Stimulated activated CD8-positive, alpha-beta memory T cell treated with anti-CD3 and anti-CD28 coated beads, Interleukin-4, amount 100 ng/mL, for 1 hour (primary cell): ENCODE measurements at places on chromosomes 5 and 9.

DNA sequence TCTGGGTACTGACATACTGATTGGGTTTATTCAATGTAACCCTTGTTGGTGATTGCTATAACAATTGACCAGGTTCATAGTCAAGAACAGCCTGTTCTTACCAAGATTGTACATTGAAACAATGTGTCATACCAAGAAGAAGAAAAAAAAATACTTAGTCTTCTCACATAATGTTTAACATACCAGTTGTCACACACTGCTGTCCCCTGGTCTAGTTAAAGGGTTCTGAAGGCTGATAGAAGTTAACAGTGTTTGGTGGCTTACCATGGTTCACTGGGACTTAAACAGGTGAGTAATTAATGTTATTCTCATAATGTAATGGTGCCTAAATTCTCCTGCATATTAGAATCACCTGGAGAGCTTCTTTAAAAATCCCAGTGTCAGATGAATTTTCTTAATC, 18.5 kb upstream of the CDC42SE2 start:
- no peak for DNase-seq

DNA sequence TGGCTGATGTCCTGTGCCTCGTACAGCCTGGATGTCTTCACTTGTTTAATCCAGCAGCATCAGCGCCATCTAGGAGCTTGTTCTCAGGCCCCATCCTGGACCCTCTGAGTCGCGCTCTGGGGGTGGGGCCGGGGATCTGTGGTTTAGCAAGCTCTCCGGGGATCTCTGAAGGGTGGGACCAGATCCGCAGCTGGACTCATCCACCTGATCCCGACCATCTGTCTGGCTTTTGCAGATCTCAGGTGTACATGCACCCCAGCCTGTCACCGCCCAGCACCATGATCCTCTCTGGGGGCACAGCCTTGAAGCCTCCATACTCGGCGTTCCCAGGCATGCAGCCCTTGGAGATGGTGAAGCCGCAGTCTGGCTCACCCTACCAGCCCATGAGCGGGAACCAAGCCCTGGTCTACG, 15.1 kb upstream of the POMT1 start:
- DNase-seq = no peak

DNA sequence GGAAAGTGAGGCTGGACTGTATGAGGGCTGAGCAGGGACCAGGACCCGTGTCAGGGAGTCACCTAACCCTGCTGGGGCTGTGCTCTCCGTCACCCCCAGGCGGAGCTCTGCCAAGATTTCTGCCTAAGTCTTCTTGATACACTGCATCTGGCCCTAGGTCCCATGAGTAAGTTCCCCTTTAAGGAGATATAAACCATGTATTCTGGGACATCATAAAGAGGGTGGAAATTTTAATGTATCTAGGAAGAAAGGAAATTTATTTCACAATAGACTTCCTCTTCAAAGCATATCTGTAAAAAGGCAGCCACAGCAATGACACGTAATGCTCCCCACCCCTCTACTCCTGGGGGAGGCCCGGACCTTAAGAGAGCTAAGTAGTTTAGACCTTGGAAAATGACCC, 183.4 kb downstream of the FBXL7 start:
- DNase-seq = no peak

DNA sequence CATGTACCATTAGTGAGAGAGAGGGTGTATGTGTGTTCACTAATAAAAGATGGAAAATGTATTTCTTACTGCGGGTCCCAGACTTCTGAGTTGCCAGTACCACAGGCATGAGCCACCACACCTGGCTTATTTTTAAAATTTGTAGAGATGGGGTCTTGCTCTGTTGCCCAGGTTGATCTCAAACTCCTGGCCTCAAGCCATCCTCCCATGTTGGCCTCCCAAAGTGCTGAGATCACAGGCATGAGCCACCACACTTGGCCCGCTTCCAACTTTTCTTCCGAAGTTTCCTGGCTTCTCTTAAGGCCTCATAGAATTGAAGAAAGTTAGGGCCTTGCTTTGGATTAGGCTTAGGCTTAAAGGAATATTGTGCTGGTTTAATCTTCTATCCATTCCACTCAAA, 40.4 kb upstream of the F2RL2 start:
- DNase-seq = no peak

DNA sequence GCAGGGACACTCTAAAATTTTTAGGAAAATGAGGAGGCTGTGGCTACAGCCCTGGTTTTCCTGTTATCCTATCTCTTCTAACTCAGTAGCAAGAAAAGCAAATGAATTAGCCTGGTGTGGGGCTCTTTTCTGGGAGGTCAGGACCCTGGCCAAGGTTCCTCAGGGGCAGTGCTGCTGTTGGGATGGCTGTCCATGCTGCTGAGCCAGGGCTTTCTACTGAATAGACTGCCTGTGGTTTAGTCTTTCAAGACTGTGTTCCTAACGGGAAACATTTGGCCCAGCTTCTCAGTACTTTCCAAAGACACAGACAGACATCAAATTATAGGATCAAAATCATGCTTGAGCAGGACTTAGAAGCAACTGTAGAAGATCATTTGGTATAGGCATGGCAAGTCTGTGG, 18.1 kb downstream of the TNC start:
- DNase-seq = no peak

- DNase-seq = no peak
Observed at GRCh38 chr9:2228132-2228531, 213.0 kb downstream of the SMARCA2 start.

DNA sequence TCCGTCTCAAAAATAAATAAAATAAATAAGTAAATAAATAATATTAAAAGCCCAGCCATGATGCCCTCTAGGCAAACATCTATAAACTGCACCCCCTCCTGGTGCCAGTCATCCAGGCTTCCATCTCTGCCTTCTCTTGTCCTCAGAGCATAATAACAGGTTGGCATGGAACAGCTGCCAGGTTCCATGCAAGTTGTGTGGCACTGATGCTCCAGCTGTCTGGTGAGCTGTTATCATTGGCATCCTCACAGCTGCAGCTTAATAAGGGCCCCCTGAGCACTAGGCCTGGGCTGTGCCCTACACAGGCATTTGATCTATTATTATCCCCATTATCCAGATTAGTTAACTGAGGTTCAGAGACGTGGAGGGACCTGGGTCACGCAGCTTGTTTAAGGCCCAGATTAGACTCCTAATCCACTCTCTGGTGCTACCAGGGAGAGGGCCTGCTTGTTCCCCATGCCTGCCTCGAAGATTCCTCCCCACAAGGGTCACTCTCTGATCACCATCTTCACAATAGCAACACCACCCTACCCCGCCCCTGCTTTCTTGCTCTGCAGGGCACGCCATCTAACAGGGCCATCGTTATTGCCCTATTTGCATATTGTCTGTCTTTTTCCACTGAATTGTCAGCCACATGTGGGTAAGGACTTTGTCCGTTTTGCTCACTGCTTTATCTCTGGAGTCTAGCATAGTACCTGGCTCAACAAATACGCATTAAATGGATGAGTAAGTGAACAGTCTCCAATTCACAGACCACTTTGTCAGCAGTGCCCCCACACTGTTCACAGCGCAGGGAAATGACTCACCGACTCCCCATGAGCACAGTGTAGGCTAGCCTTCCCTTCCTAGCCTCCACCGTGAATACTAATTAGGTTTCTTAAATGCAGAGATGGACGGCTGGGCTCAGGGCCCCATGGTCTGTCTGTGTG, 1.5 kb upstream of the DNM1 start:
- no peak for DNase-seq

DNA sequence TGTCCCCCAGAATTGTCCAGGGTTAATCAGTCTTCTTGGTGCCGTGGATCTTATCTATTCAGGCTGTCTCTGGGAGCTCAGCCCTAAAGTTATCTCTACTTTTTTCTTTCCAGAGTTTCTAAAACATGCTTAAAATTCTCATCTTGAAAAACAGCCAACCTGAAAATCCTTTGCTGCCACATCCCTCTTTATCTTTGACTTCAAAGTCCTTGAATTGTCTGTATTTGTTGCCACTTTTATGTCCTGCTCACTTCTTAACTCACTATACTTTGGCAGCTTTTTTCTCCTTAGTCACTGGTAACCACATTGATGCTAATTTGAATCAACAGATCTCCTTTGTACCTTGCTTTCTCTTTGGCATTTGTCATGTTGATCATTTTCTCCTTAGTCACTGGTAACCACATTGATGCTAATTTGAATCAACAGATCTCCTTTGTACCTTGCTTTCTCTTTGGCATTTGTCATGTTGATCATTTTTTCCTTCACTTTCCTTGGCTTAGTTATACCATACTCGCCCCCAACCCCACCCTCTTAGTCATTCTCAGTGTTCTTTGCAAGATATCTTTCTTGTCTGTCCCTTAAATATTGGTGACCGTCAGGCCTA, 8.5 kb downstream of the DMXL1 start:
- DNase-seq = no peak

DNA sequence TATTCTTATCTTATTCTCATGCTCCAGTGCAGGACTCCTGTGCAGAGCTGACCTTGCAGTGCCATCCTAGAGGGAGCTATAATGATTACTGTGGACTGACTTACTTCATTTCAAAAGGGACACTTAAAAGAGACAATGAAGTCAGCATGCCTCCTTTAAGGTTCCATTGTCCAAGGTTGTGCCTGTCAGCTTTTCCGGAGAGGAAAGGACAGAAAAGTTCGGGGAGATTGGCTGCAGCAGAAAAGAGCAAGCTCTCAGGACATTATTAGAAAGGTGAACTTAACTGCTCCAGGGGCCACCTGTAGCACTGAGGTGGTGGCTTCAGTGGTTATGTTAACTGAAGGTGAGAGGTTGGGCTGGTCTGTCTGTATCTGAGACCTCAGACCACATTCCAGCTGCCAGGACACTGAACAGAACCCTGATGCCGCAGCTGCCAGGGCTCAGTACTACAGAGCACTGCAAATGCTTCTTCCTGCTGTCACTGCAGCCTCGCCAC, 112.9 kb downstream of the ST8SIA4 start:
- DNase-seq = no peak

- no peak for DNase-seq
Observed at GRCh38 chr9:33234511-33235467, 5.2 kb upstream of the SPINK4 start.

GRCh38 chr9:70079417-70080037, 35.9 kb downstream of the MAMDC2 start:
- DNase-seq = no peak

- DNase-seq = no peak
Observed at GRCh38 chr9:129946246-129946995, 96.6 kb downstream of the FNBP1 start.

GRCh38 chr9:35691334-35691650, 1.6 kb upstream of the TPM2 start:
- DNase-seq = no peak

DNA sequence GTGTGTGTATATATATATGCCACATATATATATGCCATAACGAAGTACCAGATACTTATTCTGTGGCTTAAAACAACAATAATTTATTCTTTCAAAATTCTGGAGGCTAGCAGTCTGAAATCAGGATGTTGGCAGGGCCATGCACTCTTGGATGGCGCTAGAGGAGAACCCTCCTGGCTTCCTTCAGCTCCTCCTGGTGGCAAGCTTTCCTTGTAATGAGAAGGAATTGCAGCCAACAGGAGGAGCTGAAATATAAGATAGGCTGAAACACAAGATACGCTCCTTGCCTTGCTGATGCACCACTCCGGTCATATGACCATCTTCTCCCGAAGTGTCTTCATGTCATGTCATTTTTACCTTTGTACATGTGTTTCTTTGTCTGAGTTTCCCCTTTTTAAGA, 368.1 kb upstream of the CTNND2 start:
- no peak for DNase-seq

DNA sequence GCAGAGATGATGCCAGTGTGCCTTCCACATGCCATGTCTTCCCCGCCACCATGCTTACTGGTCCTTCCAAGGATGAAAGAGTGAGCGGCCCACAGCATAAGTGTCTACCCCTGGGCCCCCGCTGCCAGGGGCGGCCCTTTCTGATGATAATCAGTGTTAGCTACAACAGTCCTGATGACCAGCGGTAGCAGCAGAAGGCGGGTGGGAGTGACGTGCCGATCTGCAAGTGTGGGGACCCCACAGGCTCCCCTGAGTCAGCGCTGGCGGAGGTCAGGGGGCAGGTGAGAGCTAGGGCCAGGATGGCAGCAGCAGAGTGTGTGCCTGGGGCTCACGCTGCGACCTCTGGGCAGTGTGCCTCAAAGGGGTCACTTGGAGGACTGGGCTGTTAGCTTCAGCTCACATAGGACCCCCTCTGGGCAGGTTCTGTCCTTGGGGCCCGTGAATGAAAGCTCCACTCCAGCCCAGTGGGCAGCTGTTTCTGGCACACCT, 80.4 kb downstream of the HMCN2 start:
- DNase-seq = no peak

GRCh38 chr9:123998278-123998925, 13.2 kb upstream of the LHX2 start:
- no peak for DNase-seq

DNA sequence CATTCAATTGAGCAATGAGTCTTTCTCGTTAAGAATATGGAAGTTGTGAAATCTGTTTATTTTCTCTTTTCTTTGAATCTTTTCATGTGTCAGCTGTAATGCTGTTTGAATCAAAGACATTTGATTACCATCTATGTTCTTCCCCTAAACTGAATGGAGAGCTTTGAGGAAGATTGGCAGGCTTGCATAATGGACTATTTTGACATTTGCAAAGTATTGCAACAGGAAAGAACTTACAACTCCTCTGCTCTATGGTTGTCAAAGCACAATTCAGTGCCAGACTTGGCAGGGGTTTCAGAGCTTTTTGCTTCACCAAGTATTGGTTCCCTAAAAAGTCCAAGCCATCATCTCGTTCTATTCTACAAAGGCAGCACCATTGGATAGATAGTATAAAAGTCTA, 549.0 kb upstream of the NUDT12 start:
- DNase-seq = no peak

DNA sequence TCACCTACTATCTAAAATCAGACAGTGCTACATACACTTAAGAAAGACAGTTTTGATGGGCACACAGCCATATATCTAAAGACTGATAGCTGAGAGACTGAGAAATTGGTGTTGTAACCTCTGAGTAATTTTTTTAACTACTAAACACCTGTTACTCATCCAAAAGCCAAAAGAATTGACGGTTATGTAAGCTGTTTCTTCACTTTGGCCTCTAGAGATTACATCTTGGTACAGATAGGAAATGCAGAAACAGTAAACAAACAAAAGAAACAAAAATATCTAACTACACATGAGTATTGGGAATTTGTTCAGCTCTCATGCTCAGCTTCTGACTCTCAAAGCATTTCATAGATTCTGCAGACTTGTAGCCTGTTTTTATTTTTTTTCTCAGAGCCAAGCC, 152.1 kb upstream of the GAS1 start:
- no peak for DNase-seq

GRCh38 chr9:99326112-99326916, 104.2 kb downstream of the SEC61B start:
- DNase-seq = no peak

DNA sequence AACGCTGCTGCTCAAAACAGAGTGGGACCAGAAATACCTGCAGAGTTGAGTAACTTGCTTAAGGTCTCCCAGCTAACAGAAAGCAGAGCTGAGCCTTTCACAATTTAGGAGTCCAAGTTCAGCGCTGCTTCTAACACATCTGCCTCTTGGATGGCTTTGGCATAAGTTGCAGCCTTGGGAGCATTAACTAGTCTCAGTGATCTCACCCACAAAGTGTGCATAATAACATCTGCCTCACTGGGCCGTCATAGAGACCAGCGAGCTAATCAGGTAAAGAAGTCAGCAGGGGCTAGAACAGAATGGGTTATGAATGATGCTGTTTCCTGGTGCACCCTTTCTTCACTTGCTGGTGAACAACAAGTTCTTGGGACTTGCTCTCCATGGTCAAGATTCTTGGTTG, 36.5 kb downstream of the WWC1 start:
- DNase-seq = no peak
